ENCODE measurements at places on chromosomes 7 and 10.

DNA sequence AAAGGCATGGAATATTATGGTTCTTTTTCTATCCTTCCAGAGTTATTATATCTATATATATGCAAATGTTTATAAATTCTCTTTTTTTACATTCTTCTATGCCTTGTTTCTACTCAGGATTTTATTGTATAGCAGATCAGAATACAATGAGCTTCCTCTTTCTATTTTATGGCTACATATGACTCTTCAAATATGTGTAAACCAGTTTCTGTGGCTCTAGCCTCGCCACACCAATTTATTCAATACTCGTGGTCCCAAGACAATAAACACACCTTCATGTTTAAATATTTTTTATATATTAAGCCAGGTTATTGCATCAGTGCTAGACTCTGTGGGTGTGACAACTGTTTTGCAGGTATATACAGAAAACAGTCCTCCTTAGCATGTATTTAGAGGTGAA lies 237.5 kb upstream of the MKLN1 start:
- no peak for DNase-seq

DNA sequence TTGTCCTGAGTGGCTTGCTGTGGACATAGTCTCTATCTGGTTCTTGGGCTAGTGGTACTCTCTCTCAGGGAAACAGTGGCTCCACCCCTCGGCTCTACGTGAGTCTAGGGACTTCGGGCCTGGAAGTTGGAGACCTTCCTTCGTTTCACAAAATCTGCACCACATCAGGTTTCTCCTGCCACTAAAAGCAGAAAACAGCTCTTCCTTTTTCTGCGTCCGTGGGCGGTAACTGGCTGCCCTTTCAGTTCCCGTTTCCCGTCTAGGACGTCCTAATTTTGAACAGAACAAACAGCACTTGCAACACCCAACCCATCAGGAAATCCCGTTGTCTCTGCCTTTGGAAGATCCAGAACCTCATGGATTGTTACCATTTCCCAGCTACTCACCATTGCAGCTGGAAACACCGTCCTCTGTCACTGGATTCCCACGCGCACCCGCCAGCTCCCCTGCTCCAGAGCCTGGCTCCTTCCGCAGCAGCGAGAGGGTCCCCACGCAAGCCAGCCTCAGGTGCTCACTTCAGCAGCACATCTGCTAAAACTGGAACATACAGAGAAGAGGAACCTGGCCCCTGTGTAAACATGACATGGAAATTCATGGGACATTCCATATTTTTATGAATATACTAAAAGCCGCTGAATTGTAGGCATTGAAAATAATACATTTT lies 311.4 kb upstream of the AKR1E2 start:
- DNase-seq, result no peak

DNA sequence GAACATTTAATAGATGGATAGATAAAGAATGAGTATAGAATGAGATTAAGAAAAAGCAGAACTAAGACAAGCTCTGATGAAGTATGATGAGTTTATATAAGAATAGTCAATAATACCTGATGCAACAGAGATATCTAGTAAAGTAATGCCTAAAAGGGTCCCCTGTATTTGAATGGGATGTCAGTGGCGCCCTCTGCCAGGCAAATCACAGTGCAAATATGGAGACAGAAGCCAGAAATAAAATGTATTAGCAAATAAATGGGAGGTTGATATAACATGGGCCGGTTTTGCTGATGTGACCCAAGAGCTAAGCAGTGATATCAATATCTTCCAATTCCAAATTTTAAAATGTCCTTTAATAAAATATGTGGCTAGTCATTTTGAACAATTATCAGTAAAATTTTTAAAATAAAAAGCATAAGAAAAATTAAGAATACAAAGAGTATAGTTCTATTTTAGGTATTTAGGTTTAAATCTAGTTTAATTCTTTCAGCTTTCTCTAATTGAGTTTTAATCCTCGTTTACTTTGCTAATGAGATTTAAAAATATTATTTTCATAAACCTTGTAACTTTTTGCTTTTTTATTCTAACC lies 62.6 kb downstream of the ADK start:
- no peak for DNase-seq

DNA sequence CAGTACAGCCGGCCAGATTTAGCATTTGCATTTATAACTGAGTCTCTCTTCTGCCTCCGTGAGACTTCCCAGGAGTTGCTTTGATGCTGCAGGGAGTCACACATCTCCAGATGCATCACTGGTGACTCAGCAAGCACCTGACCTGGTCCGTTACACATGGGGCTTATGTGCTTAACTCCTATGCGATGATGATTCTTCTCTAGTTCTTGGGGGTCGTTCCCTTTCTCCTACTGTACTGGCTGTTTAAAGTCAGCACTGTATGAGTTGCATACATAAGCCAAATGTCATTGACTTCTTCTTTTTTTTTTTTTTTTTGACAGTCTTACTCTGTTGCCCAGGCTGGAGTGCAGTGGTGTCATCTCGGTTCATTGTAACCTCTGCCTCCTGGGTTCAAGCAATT lies 13.0 kb upstream of the AKR1E2 start:
- no peak for DNase-seq

DNA sequence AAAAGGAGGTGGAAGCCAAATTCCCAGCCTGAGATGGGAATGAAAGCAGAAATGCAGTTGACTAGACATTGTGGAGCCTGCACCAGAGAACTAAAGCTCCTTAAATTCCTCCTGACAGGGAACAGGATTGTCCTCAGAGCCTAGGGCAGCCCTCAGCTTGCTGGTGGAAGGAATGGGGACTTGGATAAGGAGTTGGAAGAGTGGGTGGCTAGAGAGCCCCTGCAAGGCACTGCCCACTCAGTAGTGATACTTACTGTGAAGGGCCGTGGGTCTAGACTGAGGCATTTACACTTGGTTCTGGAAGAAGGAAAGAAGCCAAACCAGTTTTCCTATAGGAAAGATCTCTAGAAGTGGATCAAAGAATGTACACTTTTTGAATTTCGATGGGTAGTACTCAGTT lies 117.6 kb downstream of the PLCE1 start:
- no peak for DNase-seq
